Thymus (tissue), 14 donors: ENCODE measurements at places on chromosomes 2 and 18. TPM values are rescaled to one million over a fixed set of nuclear protein-coding genes. Genes with fewer than 3 reads are reported as not detected.

DNA sequence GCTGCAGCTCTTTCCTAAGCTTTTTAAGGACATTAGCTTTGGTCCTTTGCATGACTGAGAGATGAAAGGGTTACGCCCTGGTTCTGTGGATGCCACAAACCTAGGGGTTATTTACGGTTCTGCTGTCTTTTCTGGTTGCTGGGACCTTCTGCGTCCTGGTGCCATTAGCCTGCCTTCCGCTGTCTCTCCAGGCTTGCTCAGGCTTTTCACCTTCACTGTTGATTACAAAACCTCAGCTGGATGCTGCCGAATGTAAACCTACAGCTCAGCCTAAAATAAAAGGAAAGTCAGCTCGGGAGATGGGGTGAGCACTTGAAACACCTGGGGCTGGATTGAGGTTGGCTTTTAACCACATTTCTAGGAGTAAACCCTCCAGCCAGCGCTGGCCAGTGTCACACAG lies 130.9 kb upstream of the ARHGAP28 start:
- no peaks in the 10 kb centered on the region for H3K27me3 ChIP-seq
- no peak overlapping the region for H3K27ac ChIP-seq
- H3K4me1 ChIP-seq = no peaks in the 10 kb centered on the region
- DNase-seq = no peak
- no peaks in the 10 kb centered on the region for H3K36me3 ChIP-seq

DNA sequence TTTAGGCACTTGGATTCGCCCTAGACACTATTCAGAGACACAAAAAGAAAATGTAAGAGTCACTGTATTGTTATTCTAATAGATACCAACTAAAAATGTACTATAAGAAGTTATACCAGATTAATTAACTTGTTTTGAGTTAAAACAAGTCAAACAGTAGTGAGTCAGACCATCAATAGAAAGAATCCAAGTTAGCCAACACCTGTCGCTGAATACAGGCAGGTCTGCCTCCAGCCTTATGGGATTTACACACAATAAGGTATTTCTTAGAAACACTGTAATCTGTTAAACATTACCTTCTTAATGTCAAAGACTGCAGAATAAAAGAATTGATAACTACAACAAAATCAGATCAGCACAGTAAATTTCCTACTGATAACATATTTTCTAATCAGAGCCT lies 181.4 kb downstream of the DYM start:
- H3K27ac ChIP-seq = no peak overlapping the region
- no peaks in the 10 kb centered on the region for H3K27me3 ChIP-seq
- no peaks in the 10 kb centered on the region for H3K4me1 ChIP-seq
- DNase-seq = no peak
- no peak overlapping the region for H3K4me3 ChIP-seq

Gene SLC23A3
- total RNA-seq = 0.47 TPM

DNA sequence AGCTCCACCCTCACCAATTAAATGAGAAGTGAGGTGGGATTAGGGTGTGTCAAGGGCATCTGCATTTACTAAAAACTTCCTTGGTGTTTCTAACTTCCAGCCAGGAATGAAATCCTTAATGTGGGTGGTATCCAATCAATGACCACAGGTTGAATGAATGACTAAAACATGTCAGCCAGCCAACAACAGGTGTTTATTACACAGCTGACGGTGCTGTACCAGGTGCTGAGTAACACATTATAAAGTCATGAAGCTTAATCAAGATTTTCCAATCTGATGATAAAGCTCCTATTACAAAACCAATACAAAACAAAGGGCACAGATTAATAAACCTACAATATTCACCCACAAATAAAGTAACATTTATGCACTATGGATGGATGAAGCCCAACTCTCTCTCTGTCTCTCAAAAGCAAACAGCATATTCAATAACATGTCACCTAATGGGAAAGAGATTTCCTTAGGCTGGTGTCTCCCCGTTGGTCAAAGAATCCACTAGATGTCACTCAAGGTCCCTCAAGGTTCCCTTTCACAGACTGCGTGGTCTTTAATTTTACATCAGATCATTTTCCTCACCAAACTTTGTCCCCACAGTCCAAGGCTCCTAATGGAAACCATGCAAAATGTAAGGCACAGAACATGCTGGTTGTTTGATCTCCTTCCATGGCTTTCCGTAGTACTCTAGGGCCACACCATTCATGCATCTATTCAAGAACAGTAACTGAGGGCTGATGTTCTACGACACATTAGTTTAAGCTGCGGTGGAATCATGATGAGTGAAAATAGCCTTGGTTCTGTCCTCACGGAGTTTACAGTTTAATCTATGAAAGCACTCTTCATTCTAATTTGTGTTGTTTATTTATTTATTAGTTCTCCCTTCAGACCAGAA lies 6.4 kb upstream of the PTPN4 start:
- DNase-seq = peak; percentile 71
- no peak overlapping the region for H3K4me3 ChIP-seq
- no peaks in the 10 kb centered on the region for H3K27me3 ChIP-seq

DNA sequence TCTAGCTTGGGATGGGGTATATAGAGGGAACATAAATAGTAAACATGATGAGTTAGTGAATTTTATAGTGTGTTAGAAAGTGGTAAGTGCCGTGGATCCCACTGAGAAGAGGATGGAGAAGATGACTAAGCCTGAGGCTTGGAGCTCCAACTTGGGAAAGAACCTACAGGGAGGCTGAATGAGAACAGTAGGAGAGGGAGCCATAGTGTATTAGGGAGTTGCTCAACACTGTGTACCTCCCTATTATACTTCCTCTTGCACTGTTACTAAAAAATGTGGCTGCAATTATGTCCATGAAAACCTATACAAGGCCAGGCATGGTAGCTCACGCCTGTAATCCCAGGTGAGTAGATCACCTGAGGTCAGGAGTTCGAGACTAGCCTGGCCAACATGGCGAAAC lies 2.9 kb upstream of the SLC19A3 start:
- H3K27ac ChIP-seq = no peak overlapping the region
- no peak overlapping the region for H3K4me3 ChIP-seq
- no peaks in the 10 kb centered on the region for H3K27me3 ChIP-seq
- no peak for DNase-seq
- H3K36me3 ChIP-seq = no peaks in the 10 kb centered on the region

DNA sequence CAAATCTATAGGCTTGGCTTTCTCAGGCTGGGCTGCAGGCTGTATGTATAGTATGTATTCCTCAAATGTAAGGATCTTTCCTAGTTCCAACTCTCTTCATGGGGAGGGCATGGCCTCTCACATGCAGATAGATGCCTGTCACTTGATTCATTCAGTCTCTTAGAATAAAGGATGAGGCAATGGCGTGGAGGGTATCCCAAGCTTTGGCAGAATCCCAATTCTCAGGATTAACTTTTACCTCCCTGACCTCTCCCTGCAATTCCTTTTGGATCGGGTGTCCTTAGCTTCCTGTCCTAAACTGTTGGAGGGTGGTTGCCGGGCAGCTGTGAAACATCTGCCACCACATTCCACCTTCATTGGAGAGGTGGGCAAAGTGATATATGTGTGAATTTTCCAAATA lies 80.3 kb downstream of the INSIG2 start:
- no peaks in the 10 kb centered on the region for H3K4me1 ChIP-seq
- no peaks in the 10 kb centered on the region for H3K27me3 ChIP-seq
- H3K27ac ChIP-seq = no peak overlapping the region
- H3K36me3 ChIP-seq = no peaks in the 10 kb centered on the region

DNA sequence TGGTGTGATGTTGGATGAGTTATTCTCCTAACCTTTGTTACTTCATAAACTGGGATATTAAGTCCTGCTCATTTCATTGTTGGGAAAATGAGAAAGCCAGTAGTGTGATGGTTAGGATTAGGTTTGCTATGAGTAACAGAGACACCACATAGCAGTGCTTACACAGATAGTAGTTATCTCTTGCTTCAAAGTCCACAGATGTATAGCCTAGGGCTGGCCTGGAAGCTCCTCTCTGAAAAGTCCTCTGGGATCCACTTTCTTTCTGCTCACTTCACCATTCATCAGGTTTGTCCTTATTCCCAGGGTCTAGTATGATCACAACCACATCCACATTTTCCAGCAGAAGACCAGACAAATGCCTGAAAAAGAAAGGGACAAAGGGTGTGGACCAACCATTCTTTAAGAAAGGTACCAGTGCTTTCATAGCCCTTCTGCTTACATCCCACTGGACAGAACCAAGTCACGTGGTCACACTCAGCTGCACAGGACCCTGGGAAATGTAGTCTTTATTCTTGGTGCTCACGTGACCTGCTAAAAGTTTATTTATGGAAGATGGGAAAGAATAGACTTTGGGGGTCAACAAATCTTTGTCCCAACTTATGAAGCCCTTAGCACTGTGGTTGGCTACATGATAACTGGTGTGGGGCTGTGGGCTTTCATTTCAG lies 108.9 kb downstream of the INSIG2 start:
- no peak overlapping the region for H3K4me3 ChIP-seq
- DNase-seq = no peak
- H3K36me3 ChIP-seq = no peaks in the 10 kb centered on the region
- H3K27ac ChIP-seq = no peak overlapping the region
- no peaks in the 10 kb centered on the region for H3K4me1 ChIP-seq
- peaks cover 6% of the 10 kb centered on the region for H3K27me3 ChIP-seq

DNA sequence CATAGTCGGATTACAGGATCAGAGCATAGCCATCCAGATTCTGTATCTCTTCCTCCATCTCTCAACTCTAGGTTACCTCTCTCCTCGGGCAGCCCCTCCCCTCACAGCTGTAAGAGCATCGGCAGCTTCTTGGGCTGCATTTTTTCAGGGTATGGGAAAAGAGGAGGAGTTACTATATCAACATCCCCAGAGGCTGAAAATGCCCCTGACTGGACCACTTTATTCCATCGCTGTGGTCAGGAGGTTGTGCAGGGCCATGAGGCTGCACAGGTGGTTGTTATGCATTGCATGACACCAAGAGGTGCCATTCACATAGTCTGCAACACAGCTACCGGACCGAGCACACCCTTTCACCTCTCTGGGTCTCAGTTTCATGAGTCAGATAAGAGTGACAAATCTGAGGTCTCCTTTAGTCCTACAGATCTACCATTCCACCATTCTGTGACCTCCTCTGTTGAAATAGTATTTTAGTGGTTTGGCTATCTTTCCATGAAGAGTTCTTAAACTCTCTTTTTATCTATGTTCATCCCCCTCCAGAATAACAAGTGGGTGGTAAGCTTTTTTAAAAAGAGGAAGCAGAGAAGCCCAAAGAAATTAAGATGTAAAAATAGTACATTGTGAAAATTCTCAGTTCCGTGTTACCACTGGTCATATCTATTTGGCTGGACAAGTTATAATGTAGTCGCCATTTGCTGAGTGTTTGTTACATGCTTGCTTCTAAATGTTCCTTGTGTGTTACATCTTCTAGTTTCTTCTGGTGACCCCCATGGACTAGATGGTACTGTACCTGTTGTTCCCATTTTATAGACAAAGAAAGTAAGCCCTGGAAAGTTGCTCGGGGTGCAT lies 56.6 kb upstream of the SLC1A4 start:
- H3K4me1 ChIP-seq = no peaks in the 10 kb centered on the region
- H3K36me3 ChIP-seq = no peaks in the 10 kb centered on the region
- no peak overlapping the region for H3K4me3 ChIP-seq

GRCh38 chr2:127392828-127393578 lies 5.2 kb upstream of the MAP3K2 start:
- no peaks in the 10 kb centered on the region for H3K27me3 ChIP-seq
- H3K27ac ChIP-seq = no peak overlapping the region
- H3K36me3 ChIP-seq = no peaks in the 10 kb centered on the region
- no peak overlapping the region for H3K4me3 ChIP-seq
- DNase-seq = no peak

Gene GRP
- not detected for total RNA-seq

Gene CNDP2
- 55.2 TPM for total RNA-seq

Gene NT5DC4
- total RNA-seq = 0.85 TPM

Gene CDH2
- 3.0 TPM for total RNA-seq

DNA sequence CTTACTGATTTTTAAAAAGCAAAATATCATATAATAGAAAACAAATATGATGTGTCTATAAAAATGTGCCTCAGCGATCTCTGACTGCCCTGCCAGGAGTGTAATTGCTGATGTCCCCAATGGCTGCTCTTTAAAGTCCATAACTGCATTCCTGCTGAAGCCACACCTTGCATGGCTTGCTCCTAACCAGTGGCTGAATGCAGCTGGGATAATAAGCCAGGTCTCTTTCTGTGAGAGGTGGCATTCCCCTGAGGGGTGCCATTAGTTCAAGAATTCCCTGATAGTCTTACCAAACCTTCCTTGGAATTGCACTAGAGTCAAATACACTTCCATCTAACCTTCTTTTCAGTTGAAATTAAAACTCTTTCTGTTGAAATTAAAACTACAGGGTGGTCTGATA lies 125.8 kb upstream of the ZNF804A start:
- no peak overlapping the region for H3K27ac ChIP-seq
- H3K36me3 ChIP-seq = no peaks in the 10 kb centered on the region
- H3K4me1 ChIP-seq = no peaks in the 10 kb centered on the region
- no peak overlapping the region for H3K4me3 ChIP-seq

- no peaks in the 10 kb centered on the region for H3K36me3 ChIP-seq
- no peak overlapping the region for H3K27ac ChIP-seq
- H3K4me1 ChIP-seq = no peaks in the 10 kb centered on the region
Observed at GRCh38 chr2:166158546-166158945, 30.7 kb upstream of the SCN1A start.

GRCh38 chr2:227219312-227220105 lies 55.1 kb downstream of the COL4A3 start:
- H3K27ac ChIP-seq = no peak overlapping the region
- no peak for DNase-seq
- H3K27me3 ChIP-seq = no peaks in the 10 kb centered on the region
- H3K4me1 ChIP-seq = no peaks in the 10 kb centered on the region
- no peaks in the 10 kb centered on the region for H3K36me3 ChIP-seq
- H3K4me3 ChIP-seq = no peak overlapping the region

DNA sequence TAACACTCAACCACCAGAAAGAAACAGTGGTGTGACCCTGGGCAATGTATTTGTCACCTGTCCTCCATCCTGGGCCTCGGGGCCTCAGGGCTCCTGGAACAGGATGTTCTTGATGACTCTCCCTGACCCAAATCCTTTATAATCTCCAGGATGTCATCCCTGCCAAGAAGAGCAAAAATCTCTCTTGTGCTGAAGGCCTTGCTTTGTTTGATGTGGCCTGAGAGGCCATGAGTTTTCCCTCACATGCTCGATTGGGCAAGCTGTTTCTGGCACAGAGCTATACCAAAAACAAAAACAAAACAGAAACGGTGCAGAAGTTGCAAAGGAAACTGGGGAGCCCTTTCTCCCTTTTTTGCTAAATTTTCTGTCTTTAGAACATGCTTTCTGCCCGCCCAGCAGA lies 35.7 kb upstream of the ST3GAL5 start:
- H3K4me1 ChIP-seq = peaks cover 19% of the 10 kb centered on the region
- no peaks in the 10 kb centered on the region for H3K36me3 ChIP-seq
- peak overlapping the region; percentile 70 for H3K27ac ChIP-seq
- H3K27me3 ChIP-seq = no peaks in the 10 kb centered on the region

GRCh38 chr2:180787330-180787729 lies 193.1 kb upstream of the UBE2E3 start:
- DNase-seq = no peak
- no peak overlapping the region for H3K4me3 ChIP-seq
- H3K27me3 ChIP-seq = no peaks in the 10 kb centered on the region
- no peak overlapping the region for H3K27ac ChIP-seq
- H3K36me3 ChIP-seq = no peaks in the 10 kb centered on the region
- no peaks in the 10 kb centered on the region for H3K4me1 ChIP-seq
